ENCODE measurements at places on chromosomes 6 and 20.

DNA sequence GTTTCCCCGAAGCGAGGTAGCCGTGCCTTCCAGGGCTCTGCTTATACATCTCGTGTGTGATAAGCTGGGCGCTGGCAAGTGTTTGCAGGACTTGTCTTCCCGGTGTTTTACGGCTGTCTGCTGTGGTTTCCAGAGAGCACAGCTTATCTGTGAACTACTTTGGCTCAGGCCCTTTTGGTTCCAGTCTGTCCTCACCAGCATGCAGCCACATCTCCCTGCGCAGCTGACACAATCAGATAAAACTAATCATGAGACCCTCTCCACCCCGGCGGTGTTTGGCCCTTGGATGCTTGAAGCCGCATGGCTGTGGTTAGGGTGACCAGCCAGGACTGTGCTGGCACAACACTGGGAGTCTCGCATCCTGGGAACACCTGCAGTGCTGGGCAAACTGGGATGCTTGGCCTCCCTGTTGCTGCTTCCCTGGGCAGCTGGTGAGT lies 241.8 kb upstream of the FOXQ1 start:
- DNase-seq: no peak

GRCh38 chr6:140560671-140561070 lies 1186.2 kb upstream of the CITED2 start:
- no peak for DNase-seq

DNA sequence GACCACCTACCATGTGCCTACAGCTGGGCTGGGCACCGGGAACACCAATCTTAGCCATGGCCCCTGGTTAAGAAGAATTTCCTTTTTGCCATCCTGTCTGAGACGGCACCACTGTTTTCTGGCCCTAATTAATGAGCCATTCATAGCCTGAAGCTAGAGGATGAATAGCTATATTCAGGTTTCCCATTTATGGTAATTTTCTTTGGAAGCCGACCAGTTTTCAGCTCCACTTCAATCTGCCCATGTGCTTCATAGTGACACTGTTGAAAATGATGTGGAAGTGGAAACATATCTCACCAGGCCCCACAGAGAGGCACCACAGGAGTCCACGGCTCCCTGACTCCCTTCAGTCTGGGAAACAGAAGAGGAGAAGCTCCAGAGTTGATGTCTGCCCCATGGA lies 22.6 kb upstream of the ULBP3 start:
- DNase-seq: no peak

GRCh38 chr6:48099713-48100587 lies 11.0 kb downstream of the PTCHD4 start:
- no peak for DNase-seq

GRCh38 chr6:16228709-16229665 lies 9.4 kb upstream of the GMPR start:
- DNase-seq: no peak

GRCh38 chr6:37168811-37169495 lies 999 bp upstream of the PIM1 start:
- DNase-seq: peak; percentile 54

DNA sequence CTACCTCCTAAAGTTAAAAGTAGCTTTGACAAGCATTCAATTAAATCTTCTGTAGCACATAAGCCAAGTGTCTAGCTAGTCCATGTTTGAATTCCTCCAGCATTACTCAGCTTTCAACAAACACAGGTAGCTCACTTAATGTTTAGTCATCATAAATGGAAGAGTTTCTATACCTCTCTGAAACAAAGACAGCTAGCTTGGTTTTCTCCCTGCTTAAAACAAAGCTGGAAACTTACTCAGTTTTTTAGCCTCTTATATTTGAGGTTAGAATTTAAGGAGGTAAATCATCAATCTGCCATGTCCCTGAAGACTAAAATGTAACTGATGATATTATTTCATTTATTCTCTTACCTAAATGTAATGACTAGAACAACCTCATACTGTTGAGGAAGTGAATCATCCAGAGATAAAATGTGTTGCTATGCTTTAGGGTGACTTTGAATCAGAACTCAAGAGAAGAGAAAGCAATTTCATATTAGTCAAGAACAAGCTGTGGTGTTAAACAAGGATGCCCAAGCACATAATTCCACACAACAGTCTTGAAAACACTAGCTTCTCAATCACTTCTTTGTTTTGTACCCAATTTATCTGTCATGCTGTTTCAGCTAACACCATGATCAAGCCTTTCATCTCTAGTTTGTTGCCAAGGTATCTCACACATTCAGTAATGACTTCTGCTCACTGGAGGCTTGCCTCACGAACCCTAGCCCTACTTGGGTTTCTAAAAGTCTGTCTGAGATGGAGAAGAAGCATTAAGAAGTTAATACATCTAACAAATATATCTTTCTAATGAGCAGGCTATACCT lies 251.9 kb downstream of the EPM2A start:
- no peak for DNase-seq

DNA sequence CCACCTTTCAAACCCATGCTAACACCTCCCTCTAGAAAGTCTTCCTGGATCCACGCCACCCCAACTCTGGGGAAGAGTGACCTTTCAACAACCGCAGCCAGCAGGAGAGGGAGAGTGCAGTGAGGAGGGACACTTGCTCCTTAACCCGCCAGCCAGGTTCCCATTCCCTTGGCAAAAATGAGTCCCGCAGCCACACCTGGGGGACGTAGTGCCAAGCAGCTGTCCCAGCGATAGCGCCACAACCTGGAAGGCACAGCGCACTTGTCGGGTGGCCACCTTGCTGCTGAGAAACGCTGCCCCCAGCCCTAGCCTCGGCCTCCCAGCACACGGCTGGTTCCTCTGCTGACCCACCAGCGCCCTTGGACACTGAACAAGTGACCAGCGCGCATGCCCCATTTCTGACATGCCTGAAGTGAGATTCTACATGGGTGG lies 119.3 kb downstream of the JPH2 start:
- no peak for DNase-seq

- DNase-seq: no peak
Measured at GRCh38 chr6:122322824-122323223, 76.6 kb upstream of the HSF2 start.

GRCh38 chr6:117561128-117561527 lies 41.2 kb downstream of the GOPC start:
- no peak for DNase-seq

GRCh38 chr6:45480752-45481415 lies 103.2 kb upstream of the SUPT3H start:
- no peak for DNase-seq

- no peak for DNase-seq
Measured at GRCh38 chr6:163449076-163449475, 34.6 kb downstream of the QKI start.

- DNase-seq: no peak
Measured at GRCh38 chr20:4297127-4297826, 281.9 kb upstream of the RNF24 start.

DNA sequence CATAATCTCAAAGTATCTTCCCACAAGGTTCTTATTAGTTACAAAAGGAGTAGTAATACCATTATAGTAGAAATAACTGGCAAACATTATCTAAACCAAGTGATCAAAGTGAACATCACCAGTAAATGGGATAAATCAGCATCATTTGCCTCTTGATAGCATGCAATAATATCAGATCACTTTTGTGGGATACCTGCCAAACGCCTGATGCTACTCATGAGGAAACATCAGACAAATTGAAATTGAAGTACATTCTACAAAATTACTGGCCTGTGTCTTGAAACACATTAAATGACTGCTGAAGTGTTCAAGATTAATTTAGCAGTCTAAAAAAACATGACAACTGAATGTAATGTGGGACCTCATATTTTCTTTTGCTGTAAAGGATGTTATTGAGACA lies 208.1 kb downstream of the TINAG start:
- no peak for DNase-seq

GRCh38 chr20:41408156-41408794 lies 41.7 kb upstream of the EMILIN3 start:
- DNase-seq: no peak

Measured in OCI-LY7 (cell line).